ENCODE measurements at places on chromosomes 4 and X. TPM values are rescaled to one million over a fixed set of nuclear protein-coding genes. Genes with fewer than 3 reads are reported as not detected.

DNA sequence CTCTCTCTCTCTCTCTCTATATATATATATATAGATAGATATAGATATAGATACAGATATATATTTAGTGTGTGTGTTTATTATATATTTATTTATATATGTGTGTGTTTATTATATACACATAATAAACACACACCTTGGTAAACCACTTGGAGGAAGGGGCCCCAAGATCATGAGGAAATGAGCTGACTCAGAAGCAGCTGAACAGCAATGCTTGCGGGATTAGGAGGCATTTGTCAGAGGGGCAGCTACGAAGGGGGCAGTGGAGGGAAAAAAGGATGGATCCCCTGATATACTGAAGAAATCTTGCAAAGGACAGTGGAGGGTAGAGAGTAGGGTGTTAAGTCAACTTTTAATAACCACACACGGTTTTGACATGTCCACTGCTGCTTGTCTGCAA, 120.0 kb upstream of the SORBS2 start:
- no peak for DNase-seq

- no peak for DNase-seq
Observed at GRCh38 chrX:38965888-38966287, 164.6 kb downstream of the MID1IP1 start.

Gene ZNF157
- total RNA-seq, result 0.48 TPM

GRCh38 chr4:81606166-81606565, 134.5 kb upstream of the RASGEF1B start:
- DNase-seq, result no peak
